ENCODE measurements at places on chromosomes 4 and X. TPM values are rescaled to one million over a fixed set of nuclear protein-coding genes. Genes with fewer than 3 reads are reported as not detected.

REELD1 gene
- polyA plus RNA-seq, result not detected

COL4A6 gene
- not detected for polyA plus RNA-seq

ESX1 gene
- not detected for polyA plus RNA-seq

CXCL13 gene
- polyA plus RNA-seq, result not detected

COPS4 gene
- 90.6 TPM for polyA plus RNA-seq

SAGE1 gene
- polyA plus RNA-seq, result not detected

HELQ gene
- polyA plus RNA-seq, result 18.9 TPM

IL1RAPL1 gene
- not detected for polyA plus RNA-seq

GRCh38 chr4:40194602-40195161 lies 2.1 kb upstream of the RHOH start:
- peak; percentile 59 for DNase-seq

GRCh38 chr4:143026459-143027170 lies 158.1 kb upstream of the USP38 start:
- DNase-seq, result peak; percentile 14

- DNase-seq, result no peak
These were observed 860.0 kb upstream of the POU3F4 start for GRCh38 chrX:82648062-82648461.

GRCh38 chr4:42482516-42483327 lies 85.4 kb downstream of the SHISA3 start:
- no peak for DNase-seq

GRCh38 chrX:91079342-91080114 lies 355.1 kb upstream of the PABPC5 start:
- no peak for DNase-seq

- DNase-seq, result no peak
These were observed 7.6 kb downstream of the L1CAM start for GRCh38 chrX:153878345-153878744.

DNA sequence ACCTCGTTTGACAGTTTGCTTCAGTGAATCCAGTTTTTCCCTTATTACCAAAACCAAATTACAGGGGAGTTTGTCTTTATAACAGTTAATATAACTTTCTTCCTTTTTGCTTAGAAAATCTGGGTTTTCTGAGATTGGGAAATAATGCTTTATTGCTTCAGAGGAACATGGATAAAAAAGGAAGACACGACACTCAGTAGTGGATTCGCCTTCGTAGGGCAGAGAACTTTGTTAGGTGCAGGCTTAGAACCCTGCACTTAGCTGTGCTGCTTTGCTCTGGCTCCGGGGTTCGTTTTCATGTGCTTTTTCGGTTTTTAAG lies 188.2 kb downstream of the SOWAHB start:
- DNase-seq, result no peak

GRCh38 chrX:53441531-53442321 lies 7.6 kb upstream of the HSD17B10 start:
- DNase-seq, result peak; percentile 69

DNA sequence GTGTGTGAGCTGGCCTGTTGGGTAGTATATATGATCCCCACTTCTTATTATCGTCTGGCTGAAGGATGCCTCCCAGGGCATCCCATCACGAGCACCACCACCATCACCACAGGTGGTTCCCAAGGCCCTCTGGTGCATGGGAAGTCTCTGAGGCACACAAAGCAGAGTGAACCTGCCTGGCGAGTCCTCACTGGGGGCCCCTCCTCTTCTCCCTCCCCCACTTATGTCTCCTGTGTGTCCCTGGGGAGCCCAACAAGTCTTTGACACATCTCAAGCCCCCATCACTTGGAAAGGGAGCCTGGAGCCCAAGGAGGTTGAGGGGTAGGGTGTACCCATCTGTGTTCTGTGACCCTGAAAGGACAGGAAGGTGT lies 45.5 kb upstream of the NKX1-1 start:
- no peak for DNase-seq

DNA sequence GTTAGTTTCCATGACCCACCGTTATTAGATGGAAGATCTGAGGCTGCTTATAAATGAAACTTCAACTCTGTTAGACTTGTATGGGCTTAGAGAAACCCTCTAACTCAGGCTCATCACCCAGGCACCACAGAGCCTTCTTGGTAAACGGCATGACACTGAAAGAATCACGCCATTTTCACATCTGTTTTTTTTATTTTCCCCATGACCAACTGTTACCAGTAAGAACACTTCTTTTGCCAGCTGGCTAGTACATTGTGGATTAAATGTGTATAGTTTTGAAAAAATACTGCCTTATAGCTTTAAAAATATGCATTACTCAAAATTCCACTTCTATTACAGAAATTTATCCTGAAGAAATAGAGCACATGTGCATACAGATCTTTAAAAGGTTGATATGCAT lies 48.0 kb upstream of the APELA start:
- DNase-seq, result no peak

- no peak for DNase-seq
These were observed 45.9 kb downstream of the GAB1 start for GRCh38 chr4:143382596-143382995.

DNA sequence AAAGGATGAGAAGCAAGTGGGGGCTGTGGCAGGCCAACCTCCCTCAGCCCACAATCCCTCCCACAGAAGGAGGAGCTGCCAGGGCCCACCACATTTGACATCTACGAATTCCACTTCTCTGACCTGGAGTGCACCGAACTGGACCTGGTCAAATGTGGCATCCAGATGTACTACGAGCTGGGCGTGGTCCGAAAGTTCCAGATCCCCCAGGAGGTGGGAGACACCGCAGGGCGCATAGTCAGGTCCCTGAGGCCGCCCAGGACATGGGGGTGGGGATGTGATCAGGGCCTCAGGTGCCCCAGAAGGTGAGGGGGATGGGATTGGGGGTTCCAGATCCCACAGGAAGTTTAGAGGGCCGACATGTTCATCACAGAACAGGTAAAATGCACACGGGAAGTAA lies 13.7 kb downstream of the ATP5ME start:
- DNase-seq, result no peak

DNA sequence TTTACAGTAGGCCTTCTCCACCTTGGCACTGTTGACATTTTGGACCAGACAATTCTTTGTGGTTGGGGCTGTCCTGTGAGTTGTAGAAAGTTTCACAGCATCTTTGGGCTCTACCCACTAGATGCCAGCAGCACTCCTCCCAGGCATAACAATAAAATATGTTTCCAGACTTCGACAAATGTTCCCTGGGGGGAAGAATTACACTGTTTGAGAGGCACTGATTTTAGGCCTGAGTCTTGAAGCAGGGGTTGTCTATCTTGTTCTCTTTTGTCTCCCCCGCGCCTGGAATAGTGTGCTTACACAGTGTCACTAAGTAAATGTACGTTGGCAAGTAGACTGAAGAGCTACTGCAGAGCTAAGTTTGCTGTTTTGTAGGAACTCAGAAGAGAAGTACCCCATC lies 254.4 kb upstream of the BOD1L1 start:
- no peak for DNase-seq

- no peak for DNase-seq
These were observed 28.5 kb downstream of the EMCN start for GRCh38 chr4:100489305-100489704.

GRCh38 chrX:151633157-151633556 lies 62.1 kb upstream of the PRRG3 start:
- DNase-seq, result no peak

- DNase-seq, result no peak
These were observed 310.2 kb downstream of the UNC5C start for GRCh38 chr4:95238554-95238953.

- no peak for DNase-seq
These were observed at the start of gene OTUD5 for GRCh38 chrX:48957477-48957826. OTUD5 (minus strand) TSS chrX:48957607; CDS start chrX:48957570, 37 bp downstream.

DNA sequence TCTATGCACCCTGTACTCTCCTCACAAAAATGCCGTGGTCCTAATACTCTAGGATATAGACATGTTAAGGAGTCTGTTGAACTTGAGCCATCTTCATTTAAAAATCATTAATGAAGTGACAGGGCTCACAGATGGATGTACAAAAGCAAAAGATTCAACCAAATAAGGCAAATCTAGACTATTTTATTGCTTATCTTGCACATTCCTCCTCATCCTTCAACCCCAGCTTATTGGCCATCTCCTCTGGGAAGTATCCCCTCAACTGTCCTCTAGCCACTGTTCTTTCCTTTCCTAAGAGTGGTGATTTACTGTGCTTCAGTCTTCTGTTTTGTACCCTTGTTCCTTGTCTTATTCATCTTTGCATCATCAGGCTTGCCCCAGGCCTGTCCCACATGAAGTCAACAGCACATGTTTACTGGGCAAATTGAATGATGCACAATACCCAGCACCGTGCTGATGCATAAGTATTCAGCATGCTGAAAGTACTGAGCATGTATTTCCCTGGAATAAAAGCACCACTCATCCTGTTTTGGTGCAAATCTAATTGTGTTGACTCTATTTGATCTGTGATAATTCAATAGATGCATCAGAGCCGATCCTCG lies 287.3 kb upstream of the CLNK start:
- no peak for DNase-seq

GRCh38 chrX:53969540-53969939 lies 74.7 kb downstream of the PHF8 start:
- no peak for DNase-seq

DNA sequence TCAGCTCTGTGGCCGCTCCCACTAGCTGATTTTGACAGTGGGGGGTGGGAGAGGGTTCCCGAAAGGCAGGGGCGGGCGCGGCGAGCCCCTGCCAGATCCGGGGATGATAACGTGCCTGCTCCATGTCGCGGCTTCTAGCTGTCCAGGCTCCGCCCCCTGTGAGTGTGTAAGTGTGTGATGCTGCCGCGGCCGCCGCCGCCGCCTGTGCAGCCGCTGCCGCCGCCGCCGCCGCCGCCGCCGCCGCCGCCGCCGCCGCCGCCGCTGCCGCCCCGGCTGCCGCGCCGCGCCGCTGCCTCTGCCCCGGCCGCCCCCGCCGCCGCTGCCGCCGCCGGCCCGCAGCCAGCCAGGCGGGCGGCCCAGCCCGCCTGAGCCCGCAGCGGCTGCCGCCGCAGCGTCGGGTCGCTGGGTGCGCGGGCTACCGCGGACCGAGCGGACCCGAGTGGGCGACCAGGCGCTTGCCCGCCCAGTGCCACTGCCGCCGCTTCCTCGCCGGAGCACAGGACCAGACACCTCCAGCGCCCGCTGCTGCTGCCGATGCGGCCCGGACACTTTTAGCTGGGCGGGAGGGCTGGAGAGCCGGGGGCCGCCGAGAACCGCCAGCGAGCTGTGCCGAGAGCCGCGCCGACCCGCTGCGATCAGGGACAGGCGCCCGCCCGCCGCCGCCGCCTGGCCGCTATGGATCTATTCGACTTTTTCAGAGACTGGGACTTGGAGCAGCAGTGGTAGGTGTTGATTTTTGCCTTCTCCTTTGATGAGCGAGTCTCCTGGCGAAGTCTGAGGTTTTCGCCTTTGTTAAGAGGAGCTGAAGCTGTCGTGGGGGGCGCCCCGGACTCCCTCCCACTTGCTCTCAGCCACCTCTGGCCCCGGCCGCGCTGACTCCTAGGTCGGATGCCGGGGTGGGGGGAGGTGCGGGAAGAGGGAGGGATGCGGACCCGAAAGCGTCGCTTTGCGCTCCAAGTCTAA lies at the start of gene AFF2:
AFF2 (plus strand) TSS at position 195 of the 963 bp plus-strand sequence; CDS start at position 676, 481 bp downstream.
- peak; percentile 13 for DNase-seq

DNA sequence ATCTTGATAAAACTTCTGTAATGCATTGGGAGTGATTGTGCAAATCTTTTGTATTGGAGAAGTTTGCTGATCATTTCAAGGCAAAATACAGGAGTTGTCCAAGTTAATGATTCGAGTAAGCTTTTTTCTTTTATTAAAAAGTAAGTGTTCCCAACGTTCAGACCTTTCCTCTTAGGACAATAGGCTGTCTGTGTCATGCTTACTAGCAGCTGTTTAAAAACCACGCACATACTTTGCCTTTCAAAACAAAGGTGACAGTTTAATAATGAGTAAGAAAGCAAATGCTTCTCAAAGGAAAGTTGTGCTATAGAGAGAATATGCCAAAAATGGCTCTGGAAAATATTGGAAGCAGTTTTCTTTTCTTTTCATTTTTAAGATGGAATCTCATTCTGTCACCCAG lies 11.2 kb downstream of the TRAPPC11 start:
- DNase-seq, result no peak

DNA sequence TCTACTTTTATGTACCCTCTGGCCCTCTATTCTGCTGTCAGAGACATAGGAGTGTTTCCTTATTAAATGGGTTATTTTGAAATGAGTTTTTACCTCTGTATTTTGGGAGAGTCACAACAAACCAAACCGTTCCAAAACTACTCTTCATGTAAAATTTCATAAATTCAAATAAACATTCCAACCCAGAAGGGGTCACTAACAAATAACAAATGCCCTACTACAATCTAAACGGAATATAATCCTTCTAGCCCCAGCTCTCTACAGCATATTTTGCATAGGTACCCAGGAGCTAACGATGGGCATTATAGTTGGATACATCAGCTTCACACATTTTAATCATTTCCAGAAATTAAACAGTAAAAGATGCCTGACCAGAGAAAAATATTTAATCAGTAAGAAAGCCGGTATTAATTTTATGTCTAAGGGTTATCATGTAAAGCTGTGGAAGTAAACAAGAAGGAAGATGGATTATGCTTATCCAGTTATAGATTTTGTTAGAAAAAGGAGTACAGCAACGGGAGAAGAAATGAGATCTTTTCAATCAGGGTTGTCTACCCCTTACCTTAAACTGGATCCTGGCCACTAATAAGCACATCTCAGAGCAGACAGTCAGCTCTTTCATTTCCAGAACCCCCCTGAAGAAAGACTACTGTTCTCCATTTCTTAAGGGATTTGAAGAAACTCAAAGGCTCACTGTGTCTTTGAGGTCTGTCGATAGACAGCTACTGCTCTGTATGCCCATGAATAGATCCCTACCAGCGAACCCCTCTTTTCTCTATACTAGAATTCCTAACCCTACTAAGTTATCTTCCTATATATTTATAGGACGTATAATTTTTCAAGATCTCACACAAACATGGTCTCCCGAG lies 1.2 kb downstream of the UGDH start:
- DNase-seq, result no peak

DNA sequence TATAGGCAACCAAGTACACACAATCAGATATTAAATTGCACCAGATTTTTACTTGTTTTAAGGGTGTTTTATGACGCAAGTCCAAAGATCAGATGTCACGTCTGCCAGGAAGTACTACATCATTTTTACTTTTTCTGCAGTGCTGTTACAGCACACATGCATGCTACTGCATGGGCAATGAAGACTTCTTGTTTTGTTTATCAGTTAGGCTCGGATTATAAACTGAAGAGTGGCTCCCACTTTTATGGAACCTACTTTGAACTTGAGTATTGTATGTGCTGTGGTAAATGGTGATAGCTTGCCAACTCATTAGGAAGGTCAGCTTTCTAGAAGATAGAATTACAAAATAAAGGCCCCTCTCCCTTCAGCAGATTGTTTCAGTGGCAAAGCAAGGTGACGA lies 131.6 kb downstream of the CEP135 start:
- DNase-seq, result no peak

Measured in immature natural killer cell (primary cell).